ENCODE measurements at places on chromosomes 4 and X.

GRCh38 chrX:54397113-54397512 is 39.3 kb upstream of the WNK3 start:
- no peak for DNase-seq

- no peak for DNase-seq
These were observed 32.0 kb upstream of the TMEM131L start for GRCh38 chr4:153434190-153434589.

DNA sequence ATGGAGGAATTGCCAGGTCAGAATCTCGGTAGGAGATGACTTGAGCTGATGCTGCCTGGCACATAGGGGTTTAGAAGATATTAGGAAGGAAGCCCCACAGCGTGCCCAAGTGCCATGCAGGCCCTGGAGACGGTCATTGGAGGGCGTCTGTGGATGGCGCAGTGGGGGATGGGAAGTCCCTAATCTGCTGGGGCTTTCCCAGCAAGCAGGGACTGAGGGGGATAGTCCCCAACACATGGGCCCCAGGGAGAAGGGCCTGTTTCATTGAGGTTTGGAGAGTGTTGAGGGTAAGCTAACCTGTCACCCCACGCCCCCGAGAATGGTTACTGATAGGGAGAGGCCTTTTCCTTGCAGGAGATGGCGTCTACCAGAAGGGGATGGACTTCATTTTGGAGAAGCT is 7.8 kb downstream of the TAFAZZIN start:
- no peak for DNase-seq

DNA sequence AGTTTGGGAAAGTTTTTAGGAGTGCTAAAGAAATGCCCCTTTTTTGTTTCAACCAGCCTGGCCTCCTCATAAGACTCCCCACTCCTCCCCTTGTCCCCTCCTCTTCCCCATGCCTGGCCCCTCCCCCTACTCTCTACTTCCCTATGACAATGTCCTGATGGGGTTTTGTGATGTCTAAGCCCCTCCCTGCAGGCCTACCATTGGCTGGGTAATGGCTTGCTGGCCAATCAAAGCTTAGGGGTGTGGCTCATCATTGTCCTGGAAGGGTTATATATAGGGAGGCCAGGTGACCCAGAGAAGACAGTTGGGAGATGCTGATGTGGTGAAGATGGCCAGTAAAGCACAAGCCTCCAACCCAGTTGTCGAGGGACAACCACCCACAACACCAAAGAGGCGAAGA is 48.2 kb upstream of the PASD1 start:
- DNase-seq: no peak

DNA sequence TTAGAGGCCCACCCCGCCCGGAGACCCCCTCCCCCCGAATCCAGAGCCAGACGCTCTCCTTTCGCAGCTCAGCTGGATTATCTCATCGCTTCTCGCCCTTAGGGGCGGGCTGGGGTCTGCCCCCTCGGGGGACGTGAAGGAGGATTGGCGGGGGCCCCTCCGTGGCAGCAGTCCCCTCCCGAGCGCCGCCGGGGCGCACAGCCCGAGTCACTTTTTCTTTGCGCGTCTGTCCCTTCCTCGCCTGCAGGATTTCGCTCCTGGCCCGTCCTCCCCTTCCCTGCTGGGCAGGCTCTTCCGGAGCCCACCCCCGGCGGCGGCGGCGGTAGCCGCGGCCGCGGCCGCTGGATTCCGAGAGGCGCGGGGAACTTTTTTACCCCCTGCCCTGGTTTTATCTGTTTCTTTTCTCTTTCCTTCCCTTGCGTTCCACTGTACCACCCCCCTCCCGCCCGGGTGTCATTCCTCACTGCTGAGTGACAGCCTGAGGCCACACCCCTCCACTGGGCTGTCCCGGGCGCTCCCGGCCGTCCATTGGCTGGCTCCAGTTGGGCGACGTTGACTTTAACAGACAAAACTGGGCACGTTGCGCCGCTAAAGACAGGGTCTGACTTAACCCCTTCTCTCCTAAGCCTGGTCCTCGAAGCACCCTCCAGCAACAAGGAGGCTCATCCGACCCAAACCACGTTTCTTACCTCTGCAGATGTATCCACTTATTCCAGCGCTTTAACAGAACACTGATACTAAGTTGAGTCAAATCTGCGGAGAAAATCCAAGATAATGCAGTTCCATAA is 492 bp upstream of the NKX3-2 start:
- peak; percentile 35 for DNase-seq

- no peak for DNase-seq
These were observed 67.3 kb upstream of the RAPGEF2 start for GRCh38 chr4:159035570-159035969.

DNA sequence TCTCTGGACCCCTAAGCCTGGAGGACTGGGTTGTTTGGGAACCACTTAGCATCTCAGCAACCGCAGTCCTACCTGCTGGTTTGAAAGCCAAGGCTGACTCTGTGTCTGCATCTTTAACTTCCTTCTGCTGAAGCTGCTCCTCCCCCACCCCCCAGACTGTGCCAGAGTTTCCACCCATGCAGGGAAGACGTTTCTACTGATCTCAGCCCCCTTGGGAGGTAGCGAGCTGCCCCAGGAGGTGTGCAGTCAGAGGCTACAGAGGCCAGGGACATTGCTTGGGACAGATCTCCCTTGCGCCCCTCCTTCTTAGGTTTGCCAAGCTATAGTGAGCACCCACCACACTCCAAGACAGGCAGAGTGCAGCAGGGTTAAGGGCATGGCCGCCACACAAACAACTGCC is 4.7 kb upstream of the FATE1 start:
- no peak for DNase-seq

DNA sequence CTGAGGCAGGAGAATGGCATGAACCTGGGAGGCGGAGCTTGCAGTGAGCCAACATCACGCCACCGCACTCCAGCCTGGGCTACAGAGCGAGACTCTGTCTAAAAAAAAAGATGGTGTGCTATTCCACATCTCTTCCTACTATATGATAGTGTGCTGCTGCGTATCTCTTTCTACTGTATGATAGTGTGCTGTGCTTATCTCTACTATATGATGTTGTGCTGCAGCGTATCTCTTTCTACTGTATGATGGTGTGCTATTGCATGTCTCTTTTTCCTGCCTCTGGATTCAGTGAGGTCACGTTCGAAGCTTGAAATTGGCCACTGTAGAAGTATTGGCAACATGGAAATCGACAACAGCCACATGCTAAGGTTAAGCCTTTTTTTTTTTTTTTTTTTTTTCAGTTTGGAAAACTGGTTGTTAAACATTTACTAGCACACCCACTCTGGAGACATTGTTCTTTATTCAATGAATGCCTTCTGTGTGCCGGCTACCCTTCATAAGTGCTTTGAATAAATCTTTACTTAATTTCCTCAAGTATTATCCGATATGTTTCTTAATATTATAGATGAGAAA is 31.0 kb downstream of the ARFIP1 start:
- DNase-seq: no peak

DNA sequence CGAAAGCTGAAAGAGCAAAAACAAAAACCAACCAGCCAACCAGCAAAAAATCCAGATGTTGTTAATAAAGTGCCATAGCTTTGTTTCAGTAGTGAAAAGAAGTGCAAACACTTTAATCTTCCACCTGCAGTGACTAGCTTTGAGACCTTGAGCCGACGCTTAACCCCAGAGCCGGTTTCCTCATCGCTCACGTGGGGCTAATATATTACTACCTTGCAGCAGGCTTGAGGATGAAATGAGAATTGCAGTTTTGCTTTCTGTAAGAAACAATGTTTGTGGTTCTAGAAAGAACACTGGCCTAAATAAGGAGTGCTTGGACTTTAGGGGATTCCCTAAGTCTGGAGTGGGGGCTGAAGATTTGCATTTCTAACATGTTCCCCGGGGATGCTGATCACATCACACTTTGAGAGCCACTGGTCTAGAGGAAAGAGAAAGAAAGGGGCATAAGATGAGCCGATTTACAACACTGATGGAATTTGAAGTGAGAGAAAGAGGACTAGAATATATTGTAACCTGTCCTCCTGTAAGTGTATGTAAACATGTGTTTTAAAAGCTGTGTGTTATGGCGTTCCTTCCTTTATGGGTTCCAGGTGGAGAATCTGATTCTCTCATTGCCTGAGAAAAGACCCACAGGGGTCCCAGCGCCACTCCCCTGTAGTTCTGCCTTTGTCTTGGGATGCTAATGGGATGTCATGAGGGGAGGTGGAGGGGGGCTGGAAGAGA is 1.4 kb downstream of the FGF2 start:
- no peak for DNase-seq

GRCh38 chr4:150117094-150117493 is 38.8 kb downstream of the DCLK2 start:
- DNase-seq: no peak

DNA sequence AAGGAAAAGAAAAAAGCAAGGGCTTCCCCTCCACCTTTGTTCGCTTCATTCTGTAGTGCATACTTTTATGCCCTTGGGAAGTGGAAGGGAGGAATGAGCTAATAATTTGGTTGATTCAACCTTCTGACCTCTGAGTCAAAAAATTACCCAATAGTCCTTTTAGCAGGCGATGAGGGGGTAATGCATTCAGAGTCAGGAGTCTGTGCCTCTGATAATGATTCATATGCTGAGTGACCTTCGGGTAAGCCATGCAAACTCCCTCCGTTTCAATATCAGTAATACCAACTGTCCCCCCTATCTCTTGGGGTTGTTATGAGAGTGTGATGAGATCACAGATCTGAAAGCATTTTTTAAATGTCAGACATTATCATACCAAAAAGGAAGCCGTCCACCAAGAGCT is 41.6 kb upstream of the ACSL4 start:
- no peak for DNase-seq

GRCh38 chrX:130592204-130592603 is 190.4 kb downstream of the RBMX2 start:
- no peak for DNase-seq

- DNase-seq: no peak
These were observed 24.2 kb downstream of the NELFA start for GRCh38 chr4:1984406-1985191.

DNA sequence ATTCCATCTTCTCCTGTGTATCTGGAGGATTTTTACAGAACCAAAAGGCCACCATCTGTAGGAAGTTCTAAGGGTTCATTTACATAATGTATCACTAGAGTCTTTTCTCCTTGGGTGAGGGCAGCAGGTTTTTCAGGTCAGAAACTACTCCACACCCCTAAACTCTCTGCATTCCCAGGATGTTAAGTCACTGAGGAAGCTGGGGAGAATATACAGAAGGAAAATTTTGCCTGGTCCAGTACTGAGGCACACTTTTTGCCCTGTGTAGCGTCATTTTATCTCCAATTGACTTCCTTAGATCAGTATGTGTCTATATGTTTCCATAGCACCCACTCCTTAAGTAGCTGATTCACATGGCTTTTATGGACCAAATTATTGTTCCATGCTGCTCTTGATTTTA is 17.0 kb downstream of the XKRX start:
- no peak for DNase-seq

- no peak for DNase-seq
These were observed 4.0 kb upstream of the EGF start for GRCh38 chr4:109908731-109909130.

- DNase-seq: no peak
These were observed 69.4 kb downstream of the TBC1D9 start for GRCh38 chr4:140686796-140687195.

DNA sequence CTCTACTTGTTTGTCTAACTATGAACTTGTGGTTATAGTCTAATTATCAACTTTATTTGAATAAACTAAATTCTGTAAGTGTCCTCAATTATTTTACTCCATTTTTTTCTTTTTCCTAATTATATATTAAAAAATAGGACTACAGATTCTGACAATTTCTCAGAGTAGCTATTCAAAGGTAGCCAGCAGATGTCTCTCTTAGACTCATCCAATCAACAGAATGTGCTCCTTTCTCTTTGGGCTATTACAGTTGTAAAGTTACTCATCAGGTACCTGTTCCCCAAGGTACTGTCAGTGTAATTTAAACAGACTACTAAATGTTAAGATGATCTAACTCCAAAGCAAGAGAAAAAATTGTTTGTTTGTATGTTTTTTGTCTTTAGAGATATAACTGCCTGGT is 248.6 kb downstream of the PCDH18 start:
- DNase-seq: no peak

DNA sequence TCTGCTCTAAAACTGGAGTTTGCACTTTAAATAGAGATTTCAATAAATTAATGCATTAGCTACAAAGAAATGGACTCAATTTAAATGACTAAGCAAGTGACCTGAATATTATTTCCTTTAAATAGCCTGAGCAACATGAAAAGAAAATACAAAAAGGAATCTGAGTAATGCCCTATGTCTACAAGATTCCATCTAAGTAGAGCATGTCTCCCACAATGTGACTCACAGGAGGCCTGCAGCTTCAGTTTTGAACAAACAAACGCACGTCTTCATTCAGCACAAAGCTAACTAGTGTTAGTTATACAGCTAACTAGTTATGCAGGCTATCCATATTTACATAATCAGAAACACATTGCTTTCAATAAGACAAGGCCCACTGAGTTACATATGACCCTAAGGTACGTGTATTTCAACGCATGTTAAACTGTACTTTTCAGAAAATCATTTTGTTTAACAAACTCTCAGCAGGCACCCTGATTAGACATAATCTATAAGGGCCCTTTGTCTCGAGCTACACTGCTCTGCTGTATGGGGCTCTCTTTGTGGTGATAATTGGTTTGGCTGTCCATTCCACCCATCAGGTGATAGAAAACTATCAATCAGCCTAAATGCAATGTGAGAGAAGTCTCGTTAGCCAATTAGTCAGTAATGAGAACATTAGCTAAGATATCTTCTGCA is 116.5 kb downstream of the MAML3 start:
- DNase-seq: no peak

- DNase-seq: no peak
These were observed 221.2 kb downstream of the SLC4A4 start for GRCh38 chr4:71559957-71560571.

- DNase-seq: no peak
These were observed 90.7 kb upstream of the S100G start for GRCh38 chrX:16559206-16559619.

GRCh38 chr4:3663791-3664190 is 102.4 kb upstream of the ADRA2C start:
- no peak for DNase-seq

DNA sequence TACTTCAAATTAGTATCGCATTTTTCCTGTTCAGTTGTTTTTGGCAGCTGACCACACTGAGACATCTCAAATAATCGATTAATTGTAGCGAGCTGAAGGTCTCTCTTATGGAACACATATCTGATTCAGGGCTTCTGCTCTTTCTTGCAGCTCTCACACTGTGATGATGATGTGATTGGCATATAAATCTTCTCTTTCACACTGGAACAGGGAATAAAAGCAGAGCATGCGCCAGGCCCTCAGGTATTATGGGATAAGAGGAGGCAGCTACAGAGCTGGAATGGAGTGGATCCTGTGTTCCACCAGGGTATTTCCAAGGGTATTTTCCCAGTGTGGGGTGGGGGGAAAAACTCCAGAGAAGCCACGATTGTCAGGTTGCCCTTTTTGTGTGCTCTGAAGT is 265.4 kb upstream of the CASK start:
- no peak for DNase-seq

DNA sequence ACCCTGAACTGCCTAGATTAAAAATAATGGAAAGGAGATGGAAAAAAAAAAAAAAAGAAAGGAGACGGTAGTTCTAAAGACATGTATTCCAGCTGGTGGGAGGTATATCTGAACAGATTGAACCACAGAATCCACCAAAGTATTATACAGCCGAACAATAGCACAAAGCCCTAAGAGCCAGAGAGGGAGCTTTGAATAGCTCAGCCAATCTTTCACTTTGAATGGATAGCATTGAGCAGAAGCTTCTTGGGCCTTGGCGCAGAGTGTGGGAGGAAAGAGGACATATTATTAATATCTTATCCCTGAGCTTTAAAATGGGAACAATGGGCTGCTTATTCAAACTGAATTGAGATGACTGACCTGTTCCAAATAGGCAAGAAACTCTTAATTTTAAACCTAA is 147.8 kb upstream of the PAQR3 start:
- no peak for DNase-seq

All from DMS 273 treated with DMSO at 0.1 percent for 48 hours (cell line).